ENCODE measurements at places on chromosomes 16 and 17. TPM values are rescaled to one million over a fixed set of nuclear protein-coding genes. Genes with fewer than 3 reads are reported as not detected.

Gene BRIP1
- total RNA-seq, result 5.9 TPM

Gene AIPL1
- not detected for total RNA-seq

Gene KRTAP2-3
- total RNA-seq, result not detected

Gene CDT1
- 2.9 TPM for total RNA-seq

Data from osteoblast (primary cell).